ENCODE measurements at places on chromosomes 2 and 18.

GRCh38 chr2:59173325-59173724, 932.2 kb upstream of the FANCL start:
- DNase-seq = no peak

- DNase-seq = no peak
These were observed 345.6 kb downstream of the MYCN start for GRCh38 chr2:16285813-16286510.

DNA sequence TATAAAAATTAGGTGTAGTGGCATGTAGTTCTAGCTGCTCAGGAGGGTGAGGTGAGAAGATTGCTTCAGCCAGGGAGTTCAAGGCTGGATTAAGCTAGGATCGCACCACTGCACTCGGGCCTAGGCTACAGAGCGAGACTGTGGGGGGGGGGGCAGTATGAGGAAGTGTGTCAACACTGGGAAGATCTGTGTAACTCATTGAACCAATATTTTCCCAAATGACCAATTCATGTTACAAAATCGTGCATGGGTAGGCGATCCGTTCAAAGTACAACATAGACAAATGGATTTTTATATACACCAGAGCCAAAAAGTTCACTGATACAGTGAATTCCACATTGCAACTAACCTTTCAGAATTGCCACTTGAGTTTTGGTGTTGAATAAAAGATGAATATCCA, 8.1 kb downstream of the SMAD4 start:
- DNase-seq = no peak

DNA sequence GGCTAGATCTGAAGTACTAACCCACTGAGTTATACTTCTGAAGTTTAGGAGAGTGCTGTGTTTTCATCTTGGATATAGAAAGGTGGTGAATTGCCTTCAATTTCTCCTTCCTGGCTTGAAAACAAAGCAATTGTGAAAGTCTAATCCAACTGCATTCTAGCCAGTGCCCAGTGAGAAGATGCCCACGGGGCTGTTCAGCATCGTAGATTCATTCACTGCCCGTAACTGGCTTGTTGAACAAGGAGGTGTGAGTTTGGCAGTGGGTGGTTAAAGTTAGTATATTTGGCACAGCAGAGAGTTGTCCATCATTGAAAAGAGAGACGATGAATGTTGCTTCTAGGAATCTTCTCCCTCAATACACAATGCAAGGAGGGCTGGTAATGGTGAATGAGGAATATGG, 82.3 kb upstream of the RND3 start:
- DNase-seq = no peak

DNA sequence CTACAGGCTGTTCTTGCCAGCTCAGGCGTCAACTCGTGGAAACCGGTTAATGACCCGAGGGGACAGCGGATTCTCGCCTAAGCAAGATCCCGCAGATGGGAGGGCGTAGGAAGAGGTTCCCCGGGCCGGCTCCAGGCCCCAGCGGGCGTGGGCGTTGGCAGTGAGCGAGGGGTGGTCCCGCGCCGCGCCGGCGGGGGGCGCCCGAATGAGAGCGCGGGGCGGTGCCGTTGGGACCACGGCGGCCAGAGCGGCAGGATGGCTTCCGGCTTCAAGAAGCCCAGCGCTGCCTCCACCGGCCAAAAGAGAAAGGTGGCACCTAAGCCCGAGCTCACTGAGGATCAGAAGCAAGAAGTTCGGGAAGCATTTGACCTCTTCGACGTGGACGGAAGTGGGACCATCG, at the start of gene CETN1:
CETN1 (plus strand) TSS at position 227 of the 400 bp plus-strand sequence; CDS start at position 256, 29 bp downstream.
- DNase-seq = no peak

GRCh38 chr2:104091894-104092293, 762.0 kb upstream of the POU3F3 start:
- DNase-seq = no peak

DNA sequence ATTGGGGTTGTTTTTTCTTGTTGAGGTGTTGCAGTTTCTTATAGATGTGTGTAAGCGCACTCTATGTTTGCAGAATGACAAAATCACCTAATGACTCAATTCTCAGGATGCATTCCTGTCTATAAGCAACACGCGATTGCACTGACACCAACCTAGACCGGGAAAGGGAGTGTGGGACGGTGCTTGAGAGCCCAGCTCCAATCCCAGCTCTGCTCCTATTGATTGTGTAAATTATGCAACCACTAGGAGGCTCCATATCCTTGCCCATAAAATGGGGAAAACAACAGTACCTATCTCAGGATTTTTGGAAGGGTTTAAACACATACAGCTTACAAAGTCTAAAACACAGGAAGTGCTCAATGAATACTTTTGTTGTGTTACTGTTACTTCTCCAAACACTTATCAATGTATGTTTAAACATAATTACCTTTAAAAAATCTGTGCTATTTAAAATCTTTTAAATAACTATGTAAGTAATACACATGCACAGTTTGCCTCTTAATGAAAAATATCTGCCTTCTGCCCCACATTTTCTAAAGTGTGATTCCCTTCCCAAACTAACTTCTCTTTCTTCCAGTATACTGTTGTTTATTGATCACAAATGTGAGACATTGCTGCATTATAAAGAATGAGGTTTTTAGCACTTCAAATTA, 132.5 kb downstream of the SPHKAP start:
- DNase-seq = no peak

GRCh38 chr2:96163768-96164429, 18.7 kb upstream of the DUSP2 start:
- peak; percentile 48 for DNase-seq

- no peak for DNase-seq
These were observed 39.2 kb downstream of the GREB1 start for GRCh38 chr2:11572996-11573395.

- no peak for DNase-seq
These were observed 138.0 kb upstream of the LYPD6 start for GRCh38 chr2:149192427-149192826.

GRCh38 chr2:134260713-134261112, 6.8 kb downstream of the MGAT5 start:
- DNase-seq = no peak

- DNase-seq = no peak
These were observed 15.1 kb upstream of the WDR33 start for GRCh38 chr2:127826047-127826446.

GRCh38 chr2:197309691-197310231, 819 bp downstream of the ANKRD44 start:
- no peak for DNase-seq

GRCh38 chr2:167334146-167334742, 446.0 kb downstream of the XIRP2 start:
- DNase-seq = no peak

- DNase-seq = no peak
These were observed 815.8 kb upstream of the ID2 start for GRCh38 chr2:7866104-7866503.

GRCh38 chr18:75799449-75800330, 372.2 kb upstream of the SMIM21 start:
- DNase-seq = no peak

DNA sequence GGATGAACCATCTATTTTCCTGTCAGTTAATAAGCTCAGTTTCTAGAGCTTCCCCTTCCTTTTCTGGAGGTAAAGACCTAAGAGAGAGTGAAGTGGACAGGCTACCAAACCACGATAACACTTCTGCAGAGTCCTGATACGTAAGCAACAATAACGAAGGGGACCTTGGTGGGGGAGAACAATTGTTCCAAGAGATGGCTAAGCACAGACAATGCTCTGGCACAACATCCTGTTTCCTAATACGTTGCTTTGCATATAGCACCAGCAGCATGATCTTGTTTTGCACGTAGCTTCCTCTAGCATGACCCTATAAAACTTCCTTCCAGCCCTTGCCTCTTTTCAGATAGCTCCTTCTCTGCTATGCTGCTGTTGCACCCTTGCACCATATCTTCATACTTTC, 247.3 kb downstream of the RAD51AP2 start:
- DNase-seq = no peak

GRCh38 chr2:102037681-102038080, 45.9 kb downstream of the IL1R2 start:
- DNase-seq = no peak

DNA sequence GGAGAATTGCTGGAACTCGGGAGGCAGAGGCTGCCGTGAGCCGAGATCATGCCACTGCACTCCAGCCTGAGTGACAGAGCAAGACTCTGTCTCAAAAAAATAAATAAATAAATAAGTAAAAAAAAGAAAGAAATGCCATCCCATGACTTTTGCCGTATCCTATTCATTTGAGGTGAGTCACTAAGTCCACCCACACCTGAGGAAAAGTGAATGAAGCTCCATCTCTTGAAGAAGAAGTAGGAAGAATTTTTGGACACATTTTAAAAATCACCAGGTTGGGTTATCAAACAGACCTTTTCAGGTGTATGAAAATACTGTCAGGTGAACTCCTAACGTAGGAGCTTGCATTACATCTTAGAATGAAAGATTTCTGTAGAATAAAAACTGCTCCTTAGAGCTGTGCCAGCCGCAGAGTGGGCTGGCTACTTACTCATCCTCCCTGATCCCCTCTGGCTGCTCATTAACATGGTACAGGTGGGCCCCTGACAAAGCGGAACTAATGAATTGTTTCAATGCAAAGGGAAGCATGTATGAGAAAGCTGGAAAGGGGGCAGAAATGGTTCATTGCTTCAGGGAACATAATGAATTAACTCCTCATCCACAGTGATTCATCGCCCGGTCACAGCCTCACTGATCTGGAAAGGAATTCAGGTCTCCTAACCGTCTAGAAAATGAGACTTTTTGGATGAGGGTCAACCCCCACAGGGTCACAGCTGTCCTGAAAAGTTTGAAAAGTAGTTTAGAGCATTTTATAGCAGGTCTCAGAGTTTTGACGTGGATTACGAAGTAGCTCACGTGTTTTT, 191.4 kb downstream of the SPP2 start:
- no peak for DNase-seq

DNA sequence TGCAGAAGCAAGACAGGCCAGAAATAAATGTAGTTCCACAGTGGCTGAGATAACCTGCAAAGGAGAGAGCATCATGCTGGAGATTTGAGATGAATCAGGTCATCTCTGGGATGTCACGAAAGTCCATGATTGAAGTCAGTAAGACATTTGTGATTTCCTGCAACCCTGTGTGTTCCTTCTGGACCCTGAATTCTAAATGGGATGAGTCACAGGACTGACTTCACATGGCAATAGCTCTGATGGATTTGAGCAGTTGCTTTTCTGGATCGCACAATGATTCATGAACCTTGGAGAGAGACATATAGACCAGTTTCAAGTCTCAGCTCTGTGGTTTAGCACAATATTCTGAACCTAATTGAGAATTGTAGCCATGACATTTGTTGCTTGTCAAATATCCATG, 102.9 kb downstream of the TSN start:
- no peak for DNase-seq
